Upper lobe of left lung (tissue), 6 donors: ENCODE measurements at places on chromosomes 5 and 9. TPM values are rescaled to one million over a fixed set of nuclear protein-coding genes. Genes with fewer than 3 reads are reported as not detected.

Gene NDUFA8
- 46.5 TPM for total RNA-seq

Gene CARD6
- total RNA-seq: 18.7 TPM

Gene PCDHAC2
- total RNA-seq: 23.0 TPM

Gene COL23A1
- total RNA-seq: 1.4 TPM

Gene C9orf57
- total RNA-seq: not detected

Gene NUTM2G
- not detected for total RNA-seq

Gene ST6GALNAC4
- 50.3 TPM for total RNA-seq

Gene SPINK4
- total RNA-seq: not detected

Gene ACOT12
- not detected for total RNA-seq

Gene KLF4
- 149 TPM for total RNA-seq

DNA sequence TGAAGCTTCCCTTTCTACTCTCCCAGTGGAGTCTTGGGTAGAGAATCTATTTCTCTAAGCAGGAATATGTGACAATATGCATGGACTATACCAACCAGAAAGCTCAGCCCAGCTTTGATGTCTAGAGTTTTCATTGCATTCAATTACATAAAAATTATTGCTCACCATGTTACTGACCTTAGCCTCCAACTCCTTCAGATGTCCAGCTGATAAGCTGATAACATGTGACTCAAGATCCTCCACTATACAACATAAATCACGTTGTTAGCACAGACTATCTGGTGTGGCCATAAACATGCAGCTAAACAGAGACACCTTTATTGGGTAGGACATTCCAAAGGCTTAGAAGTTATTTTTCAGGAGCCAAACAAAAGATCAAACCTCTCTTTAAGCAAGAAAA, 1168.2 kb downstream of the CDH12 start:
- DNase-seq: no peak

GRCh38 chr5:72154076-72154756, 46.9 kb downstream of the MAP1B start:
- no peak for DNase-seq

DNA sequence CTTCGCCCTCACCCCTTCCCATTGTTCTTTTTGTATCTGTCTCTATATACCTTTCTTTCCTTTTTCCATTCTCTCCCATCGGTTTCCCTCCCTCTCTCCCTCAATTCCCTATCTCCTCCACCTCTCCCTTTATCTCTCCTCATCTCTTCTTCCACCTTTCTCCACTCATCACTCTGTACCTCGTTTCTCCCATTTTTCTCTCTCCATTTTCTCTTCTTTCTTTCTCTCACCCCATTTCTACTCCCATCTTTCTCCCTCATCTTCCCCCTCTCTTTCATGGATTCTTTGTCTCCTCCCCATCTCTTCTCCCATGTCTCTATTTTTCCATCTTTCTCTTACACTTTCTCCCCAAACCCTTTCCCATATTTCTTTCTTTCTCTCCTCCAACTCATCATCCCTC, 385.9 kb upstream of the CLINT1 start:
- DNase-seq: no peak

DNA sequence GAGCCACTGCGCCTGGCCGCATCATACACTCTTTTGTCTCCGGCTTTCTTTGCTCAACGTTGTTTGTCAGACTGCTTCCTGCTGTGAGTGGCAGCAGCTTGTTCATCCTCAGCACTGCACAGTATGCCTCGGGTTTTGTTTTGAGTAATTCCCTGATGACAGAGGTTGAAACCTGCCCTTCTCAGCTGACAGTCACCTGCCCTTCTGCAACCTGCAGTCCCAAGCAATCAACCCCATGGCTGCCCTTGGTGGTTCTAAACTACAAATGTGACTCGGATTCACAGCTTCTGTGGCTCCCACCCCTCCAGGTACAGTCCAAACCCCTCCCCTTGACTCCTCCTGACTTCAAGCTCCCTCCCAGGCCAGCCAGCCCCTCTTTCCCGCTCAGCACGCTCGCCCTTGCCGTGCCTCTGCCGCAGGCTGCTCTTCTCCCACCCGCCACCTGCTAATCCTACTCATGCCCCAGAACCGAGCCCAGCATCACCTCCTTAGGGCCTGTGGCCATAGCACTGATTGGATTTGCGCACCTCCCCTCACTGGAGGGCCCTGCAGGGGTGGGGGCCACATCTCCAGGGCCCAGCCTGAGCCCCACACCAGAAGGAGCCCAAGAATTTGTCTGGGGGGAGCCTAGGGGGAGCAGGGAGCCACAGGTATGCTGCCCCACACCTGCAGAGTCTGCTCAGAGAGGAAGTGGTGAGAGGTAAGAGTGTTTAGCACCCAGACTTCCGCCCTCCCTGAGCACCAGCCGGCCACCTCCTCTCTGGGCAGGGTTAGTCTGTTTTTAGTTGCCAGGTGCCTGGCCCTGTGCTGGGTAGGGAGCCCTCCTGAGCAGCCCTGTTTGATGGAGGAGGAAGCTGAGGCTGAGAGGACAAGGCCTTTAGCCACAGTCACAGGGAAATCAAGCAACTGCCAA, 10.1 kb downstream of the EEIG1 start:
- DNase-seq: no peak

DNA sequence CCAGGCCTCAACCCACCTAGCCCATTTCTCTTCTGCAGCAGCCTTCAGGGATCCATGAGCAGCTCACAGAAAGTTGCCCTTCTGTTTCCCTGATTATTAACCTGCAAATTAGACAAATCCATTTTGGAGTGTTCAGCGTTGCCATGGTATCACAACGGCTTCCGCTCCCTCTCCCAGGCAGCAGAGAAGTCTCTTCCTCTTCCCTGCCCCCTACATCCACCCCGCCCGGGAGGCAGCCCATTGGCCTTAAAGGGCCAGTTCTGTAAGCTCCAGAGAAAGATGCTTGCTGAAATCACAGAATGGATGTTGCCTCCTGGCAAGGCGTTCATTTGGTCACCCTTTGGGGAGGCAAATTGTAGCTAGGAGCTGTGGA, 47.7 kb upstream of the BOD1 start:
- DNase-seq: no peak

DNA sequence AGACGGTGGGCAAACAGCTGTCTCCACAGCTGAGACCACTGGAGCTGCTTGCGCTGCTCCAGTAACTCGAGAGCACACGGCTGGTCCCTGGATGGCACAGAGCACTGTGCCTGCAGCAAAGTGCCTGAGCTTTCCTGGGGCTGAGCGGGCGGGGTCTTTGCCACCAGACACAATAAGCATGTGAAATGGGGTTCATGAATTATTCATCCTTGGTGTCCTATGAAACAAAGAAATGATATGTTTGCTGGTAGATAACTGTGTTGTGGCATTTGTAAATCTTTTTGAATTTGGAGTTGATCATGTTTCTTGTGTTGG, 151.7 kb upstream of the MPDZ start:
- DNase-seq: peak; percentile 25

- DNase-seq: no peak
Observed at GRCh38 chr5:91171322-91171721, 211.8 kb downstream of the ARRDC3 start.

GRCh38 chr9:105142406-105143135, 101.9 kb upstream of the SLC44A1 start:
- no peak for DNase-seq

DNA sequence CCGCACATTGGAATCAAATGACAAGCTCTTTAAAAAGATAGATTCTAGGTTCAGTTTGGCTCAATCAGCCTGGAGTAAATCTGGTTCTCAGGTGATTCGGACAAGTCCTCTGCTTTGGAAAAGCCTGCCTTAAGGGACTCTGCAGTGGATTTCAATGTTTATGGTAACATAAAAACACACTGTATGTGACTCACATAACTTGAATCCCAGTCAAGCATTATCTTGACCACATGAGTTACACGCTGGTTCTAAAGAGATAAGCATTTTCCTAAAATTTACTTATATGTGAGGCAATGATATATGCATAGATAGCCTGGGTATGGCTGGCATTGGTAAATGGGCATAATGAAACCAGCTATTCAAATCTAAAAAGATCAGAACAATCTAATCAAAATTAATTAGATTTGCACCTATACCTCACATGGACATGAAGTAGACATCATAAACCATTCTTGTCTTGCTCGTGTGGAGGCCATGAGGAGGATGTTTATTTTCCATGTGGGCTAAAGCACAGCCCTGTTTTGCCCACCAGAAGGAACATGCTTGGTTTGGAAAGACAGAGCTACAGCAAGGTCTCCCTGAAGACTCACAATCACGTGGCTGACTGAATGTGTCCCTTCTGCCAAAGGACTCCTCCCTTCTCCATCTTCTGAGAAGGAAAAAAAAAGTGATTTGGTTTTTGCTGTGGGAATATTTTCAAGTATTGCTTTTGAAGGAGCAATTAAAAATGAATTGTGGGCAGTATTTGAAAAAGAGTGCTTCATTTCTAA, 351.7 kb downstream of the DIRAS2 start:
- DNase-seq: no peak

DNA sequence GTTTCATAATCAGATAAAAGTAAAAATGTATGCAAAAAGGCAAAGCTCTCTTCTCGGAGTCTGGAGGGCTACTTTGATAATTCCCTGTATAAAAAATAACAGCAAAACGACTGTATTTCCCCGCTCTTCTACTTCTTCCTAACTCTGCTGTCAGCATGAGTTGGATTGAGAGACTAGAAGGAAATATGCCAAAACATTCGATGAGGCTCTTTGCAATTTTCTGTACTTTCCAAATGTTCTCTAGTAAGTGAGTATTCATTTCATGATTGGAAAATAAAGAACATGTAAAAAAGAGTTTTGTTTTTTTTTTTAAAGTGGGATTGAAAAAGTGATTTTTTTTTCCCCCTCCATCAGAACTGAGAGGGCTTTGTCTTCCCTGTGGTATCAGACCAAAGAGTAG, 677.5 kb downstream of the ACTL7B start:
- no peak for DNase-seq

- DNase-seq: peak; percentile 36
Observed at GRCh38 chr9:133276001-133276884, 1.2 kb upstream of the ABO start.

- no peak for DNase-seq
Observed at GRCh38 chr5:55570026-55570425, 35.3 kb upstream of the PLPP1 start.

DNA sequence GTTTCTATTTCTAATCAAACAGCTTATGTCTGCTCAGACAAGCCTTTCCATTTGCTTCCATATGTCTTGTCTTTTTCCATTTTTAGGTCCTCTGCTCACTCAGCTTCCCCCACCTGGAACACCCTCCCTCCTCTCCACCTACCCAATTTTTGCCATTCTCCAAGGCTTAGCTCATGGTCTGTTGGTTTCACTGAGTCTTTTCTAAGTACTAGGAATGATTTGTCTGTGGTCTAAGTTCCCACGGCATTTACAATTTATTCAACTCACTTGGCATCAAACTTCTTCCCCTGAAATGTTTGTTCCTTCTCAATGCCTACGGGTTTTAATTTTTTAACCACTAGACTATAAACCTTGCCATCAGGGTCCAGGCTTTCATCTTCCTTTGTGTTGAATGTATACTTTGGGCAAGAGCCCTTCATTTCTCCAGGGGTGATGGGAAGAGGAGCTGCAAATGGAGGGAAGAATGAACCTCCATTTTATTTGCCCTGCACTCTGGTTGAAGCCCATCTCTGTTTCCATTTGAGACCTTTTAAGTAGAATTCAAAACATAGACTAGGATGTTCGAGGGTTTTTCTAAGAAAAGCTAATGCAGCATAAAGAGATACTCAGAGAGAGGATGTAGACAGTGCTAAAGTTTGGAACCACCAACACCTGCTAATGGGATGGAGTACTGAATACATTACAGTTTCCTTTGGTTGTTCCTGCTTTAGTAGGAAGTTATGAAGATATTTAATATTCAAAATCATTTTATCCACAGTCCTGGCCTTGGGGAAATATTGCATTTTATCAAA, 104.0 kb downstream of the PTTG1 start:
- DNase-seq: no peak

DNA sequence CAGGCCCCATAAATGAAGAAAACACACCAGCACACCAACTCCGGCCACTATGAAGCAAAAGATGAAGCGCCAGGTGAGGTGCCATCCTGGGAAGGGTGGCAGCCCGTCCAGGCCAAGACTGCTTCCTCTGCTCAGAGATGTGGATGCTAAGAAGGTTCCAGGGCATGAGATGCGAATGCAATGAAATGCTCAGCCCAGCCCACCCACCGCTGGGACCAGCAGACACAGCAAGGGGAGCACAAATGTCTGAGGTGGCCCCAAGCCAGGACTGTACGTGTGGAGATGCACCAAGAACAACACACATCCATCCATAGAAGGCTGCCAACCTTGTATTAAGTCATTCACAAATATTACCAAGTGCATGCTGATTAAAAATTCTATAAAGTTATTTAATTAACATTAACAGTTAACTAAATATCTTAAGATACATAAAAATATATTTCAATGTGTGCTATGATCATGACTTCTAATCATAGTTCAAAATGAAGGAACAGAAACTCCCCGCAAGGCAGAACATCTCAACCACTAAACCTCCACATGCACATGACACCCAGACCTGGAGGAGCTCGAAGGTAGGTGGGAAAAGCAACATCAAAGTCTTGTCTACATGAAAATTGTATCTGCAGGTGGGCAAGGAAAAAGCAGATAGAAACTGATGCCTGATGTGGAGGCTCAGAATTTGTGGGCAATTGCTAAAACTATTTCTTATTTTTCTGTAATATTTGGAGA, 43.7 kb downstream of the BICD2 start:
- DNase-seq: no peak

DNA sequence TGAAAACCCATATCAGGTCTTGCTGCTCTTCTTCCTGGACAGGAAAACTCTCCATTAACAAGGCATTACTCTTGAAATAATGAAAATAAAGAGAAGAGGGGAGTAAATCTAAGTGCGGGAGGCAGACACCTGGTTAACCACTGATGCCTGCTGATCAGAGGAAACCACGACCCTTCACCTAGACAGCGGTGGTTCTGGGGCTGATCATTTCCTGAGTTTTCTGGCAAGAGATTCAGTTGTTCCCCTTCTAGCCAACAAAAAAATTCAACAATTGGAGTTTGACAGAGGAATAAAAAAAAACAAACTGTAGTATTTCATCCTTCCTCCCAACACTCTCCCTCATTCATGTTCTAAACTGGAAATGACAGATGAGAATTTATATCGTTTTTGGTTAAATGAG, 3.0 kb downstream of the RLN2 start:
- DNase-seq: no peak

GRCh38 chr9:34577400-34578240, 11.9 kb downstream of the CNTFR start:
- DNase-seq: no peak

DNA sequence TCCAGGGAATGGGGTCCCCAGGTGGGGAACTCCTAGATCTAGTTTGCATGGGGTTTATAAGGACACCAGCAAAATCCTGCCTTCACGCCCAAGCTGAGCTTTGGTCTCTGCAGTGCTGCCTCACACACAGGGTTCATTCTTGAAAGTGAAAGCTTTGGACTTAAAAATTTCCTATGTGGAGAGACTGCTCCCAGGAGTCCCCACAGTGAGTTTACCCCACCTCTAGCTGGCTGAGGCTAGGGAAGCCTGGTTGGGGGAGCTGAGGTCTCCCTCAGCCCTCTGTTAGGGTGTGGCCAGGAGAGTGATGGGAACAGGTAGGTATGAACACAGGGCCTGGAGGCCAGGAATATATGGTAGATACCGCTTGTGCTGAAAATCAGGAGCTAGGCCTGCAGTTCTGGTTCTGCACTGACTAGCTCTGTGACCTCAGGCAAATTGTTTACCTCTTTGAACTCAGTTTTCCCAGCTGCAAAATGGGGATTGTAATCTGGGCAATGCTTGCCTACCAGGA, 41.5 kb upstream of the LARP1 start:
- DNase-seq: no peak

- no peak for DNase-seq
Observed at GRCh38 chr9:91364702-91365101, 3.0 kb upstream of the AUH start.
